ENCODE measurements at places on chromosomes 16 and 17.

GRCh38 chr17:8755590-8756255 is 2.6 kb downstream of the SPDYE4 start:
- DNase-seq = no peak

- no peak for DNase-seq
These were observed 5.5 kb downstream of the FLOT2 start for GRCh38 chr17:28892024-28892423.

- peak; percentile 93 for DNase-seq
These were observed at the start of gene XYLT1 for GRCh38 chr16:17470908-17471718. XYLT1 (minus strand) TSS chr16:17470960; CDS start chr16:17470796, 164 bp downstream.

- DNase-seq = no peak
These were observed 356.3 kb downstream of the HAPSTR1 start for GRCh38 chr16:9447699-9448098.

DNA sequence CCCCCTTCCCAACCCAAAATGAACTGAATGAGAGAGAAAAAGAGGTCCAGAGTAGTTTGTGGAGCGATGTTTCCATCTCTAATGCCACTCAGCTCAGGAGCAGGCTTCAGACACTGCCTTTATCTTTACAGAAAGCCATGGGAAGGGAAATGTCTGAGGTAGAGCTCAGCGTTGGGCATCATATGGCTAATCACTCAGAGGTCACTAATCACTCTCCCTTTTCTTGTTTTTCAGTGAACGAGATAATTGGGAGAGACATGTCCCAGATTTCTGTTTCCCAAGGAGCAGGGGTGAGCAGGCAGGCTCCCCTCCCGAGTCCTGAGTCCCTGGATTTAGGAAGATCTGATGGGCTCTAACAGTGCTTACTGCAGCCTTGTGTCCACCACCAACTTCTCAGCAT is 9.8 kb downstream of the ESRP2 start:
- DNase-seq = no peak

DNA sequence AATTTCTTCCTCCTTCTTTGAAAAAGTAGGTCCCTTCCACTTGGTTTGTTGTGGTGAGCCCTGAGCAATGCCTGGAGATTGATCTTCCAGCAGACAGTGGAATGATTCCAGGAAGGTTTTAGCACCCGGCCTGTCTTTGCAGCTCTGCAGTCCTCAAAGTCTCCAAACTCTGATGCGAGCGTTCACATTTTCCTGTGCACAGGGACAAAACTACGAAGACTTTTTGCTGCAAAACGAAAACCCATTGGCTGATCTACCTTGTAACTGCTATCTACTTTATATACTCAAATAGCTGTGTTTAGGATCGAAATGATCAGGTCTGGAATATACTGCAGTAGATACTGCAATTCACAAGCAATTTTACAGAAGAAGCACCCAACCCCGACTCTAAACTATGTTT is 21.7 kb downstream of the G6PC1 start:
- DNase-seq = no peak

DNA sequence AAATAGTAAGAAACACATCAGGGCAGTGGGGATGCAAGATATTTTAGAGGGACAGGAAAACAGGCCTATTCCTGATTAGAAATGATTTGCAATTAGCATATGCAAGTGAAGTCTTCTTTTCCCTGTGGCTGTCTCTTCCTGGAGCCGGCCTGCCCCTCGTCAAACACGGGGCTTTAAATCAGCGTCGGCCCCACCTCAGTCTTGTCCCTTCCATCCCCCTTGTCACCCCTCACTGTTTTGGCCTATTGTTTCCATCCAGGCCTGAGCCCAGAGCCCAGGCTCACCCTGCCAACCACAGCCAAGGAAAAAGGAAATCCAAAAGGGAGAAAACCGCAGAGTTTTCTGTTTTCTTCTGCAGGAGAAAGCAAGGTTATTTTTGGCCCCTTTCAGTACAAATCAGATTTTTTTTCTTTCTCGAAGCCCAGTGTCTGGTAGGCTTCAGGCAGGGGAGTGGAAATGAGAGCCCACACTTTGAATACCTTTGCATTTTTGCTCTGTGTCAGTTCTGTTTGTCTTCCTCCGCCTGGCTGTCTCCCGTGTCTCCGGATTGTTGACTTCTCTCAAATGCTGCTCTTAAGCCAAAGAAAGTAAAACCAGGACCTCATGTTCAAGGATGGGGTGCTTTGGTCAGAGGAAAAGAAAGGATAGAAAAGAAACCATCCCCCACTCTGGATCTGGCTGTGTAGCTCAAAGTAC is 399.9 kb upstream of the CDH11 start:
- DNase-seq = no peak

DNA sequence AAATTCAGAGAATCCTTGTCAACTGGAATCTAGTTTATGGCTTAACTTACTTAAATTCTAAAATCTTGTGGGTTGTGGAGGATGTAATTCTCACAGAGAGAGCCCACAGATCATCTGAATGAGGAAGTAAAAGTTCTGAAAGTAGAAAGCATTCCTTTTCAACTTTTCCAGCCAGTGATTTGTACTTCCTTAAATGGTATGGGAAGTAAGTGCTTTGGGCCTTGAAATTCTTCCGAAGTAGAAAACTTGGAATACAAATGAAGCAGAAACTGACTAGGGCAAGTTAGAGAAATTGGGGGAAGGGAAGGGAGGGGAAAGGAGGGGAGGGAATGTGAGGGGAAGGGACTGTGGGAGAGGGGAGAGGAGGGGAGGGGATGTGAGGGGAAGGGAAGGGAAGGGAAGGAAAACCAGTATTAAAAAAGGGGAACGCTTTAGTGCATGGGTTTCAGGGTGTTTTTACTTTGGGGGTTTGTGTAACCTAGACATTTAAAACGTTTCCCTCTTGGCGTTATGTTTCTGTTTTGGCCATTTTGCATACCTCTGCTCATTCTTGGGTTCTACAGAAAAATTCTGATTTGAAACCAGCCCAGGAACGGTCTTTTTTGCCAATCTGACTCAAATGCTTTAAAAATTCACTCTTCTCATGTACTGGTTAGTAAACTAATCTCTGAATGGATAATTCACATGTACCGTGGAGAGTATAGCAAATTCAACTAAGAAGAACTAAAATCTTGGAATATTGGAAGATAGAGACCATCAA is 15.5 kb upstream of the SNTB2 start:
- DNase-seq = no peak

DNA sequence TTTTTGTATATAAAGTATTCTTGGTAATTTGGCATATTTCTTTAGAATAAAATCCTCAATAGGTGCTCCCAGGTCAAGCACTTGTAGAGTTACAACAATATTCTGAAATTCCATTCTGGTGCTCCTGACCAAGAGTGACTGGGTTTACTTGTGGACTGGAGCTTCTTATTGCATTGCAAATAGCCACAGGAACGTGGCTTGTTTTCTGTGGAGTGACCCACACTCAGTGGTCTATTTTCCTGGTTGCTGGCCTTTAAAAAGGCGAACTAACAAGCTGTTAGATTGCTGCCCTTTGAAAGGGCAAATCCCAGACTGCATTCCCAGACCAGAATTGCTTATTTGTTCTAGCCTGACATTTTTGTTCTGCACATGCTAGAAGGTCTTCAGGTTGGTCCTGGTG is 658.8 kb upstream of the GOT2 start:
- no peak for DNase-seq

DNA sequence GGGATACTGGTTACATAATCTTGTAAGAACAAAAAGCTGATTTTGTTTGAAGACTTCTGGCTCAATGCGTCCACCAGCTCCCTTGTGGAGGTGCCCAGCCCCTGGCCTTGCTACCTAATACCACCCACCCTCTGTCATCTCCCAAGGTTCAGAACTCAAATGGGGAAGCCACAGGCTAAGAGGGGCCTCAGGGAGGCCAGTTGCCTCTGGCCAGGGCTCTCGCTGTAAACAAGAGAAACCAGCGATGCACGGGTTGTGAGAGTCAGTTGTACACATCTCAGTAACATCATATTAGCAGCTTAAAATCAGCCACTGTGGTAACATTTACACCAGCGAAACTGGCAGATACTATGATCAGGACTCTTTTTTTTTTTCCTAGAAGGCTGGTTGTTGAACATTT is 6.0 kb downstream of the TEKT5 start:
- no peak for DNase-seq

GRCh38 chr16:6947291-6947690 is 385.4 kb upstream of the RBFOX1 start:
- DNase-seq = no peak

DNA sequence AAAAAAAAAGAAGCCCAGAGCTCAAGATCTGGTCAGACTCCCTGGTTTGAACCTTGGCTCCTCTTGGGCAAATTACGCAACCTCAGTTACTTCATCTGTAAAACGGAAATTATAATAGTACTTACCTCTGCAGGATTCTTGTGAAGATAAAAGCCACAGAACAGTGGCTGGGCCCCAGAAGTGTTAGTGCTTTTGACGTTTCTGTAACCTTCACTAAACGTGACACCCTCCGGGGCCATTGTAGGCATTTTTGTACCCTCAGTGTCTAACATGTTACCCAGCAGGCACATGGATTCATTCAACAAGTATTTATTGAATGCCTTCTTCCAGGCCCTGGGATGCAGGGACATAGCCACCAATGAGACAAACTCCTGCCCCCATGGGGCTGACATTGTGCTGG is 58.0 kb downstream of the PITPNC1 start:
- DNase-seq = no peak

DNA sequence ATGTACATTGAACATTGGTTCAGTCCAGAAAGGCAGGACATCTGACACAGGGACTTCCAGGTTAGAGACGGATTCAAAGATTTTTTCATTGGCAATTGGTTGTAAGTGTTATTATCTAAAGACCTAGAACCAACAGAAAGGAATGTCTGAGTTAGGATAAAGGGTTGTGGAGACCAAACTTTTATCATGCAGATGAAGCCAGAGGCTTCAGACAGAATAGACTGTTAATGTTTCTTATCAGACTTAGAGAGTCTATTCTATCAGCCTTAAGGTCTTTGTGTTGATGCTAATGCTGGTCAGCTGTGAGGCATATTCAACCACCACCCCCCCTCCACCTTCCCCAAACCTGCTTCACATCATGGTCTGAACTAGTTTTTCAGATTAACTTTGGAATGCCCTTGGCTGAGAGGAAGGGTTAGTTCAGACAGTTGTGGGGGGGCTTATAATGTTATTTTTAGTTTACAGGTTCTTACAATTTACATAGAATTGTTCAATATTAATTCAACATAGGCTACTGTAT is 2.1 kb upstream of the ITGB3 start:
- no peak for DNase-seq

- no peak for DNase-seq
These were observed 29.2 kb downstream of the TRPV3 start for GRCh38 chr17:3528403-3528851.

- peak; percentile 84 for DNase-seq
These were observed 25.6 kb downstream of the TTLL6 start for GRCh38 chr17:48791128-48792032.

DNA sequence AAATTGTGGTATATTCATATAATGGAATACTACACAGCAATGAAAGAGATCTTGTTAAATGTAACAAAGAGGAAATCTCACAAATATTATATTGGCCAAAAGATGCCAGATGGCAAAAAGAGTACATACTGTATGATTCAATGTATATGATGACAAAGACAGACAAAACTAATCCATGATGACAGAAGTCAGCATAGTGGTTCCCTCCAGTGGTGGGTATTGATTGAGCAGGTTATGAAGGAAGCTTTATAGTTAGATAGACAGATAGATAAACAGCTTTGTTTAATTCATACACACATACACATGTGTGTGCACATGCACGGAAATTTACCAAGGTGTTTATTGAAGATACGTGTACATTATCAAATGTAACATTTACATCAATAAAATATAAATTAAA is 74.4 kb upstream of the SMIM36 start:
- DNase-seq = no peak

- peak; percentile 49 for DNase-seq
These were observed 30.1 kb downstream of the DNAH2 start for GRCh38 chr17:7747635-7748071.

GRCh38 chr17:50346313-50347116 is 589 bp downstream of the XYLT2 start:
- DNase-seq = no peak

- DNase-seq = no peak
These were observed 7.1 kb upstream of the RHBDL3 start for GRCh38 chr17:32258383-32259140.

DNA sequence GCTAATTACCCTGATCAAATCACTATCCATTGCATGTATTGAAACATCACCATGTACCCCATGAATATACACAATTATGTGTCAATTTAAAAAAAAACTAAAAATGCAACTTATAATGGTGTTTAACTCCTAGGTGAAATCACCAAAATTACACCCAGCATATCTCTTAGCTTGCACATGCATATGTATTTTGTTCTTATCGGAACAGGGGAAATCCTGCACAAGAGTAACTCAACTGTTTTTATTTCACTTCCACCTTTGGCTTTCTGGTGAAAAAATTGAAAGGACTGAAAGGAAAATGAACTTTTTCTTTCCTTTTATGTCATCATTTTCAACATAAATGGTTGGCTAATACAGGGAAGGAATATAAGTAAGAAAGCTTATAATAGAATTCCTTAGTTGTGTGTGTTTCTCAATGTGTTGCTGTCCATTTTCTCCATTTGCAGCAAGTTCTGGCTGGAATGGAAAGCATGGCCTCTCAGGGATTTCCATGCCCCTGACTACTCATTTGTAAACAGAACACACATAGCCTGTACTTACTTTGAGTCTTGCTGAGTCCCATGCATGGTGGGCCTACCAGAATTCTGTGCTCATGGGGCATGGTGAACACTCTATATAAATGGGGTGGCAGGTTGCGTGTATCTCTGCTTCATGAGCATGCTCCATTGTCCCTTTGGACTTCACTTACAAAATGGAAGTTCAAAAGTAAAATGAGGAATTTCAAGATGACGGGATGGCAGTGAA is 462.0 kb downstream of the HS3ST3B1 start:
- no peak for DNase-seq

GRCh38 chr16:2149630-2150417 is 1.4 kb downstream of the RAB26 start:
- peak; percentile 13 for DNase-seq

- DNase-seq = no peak
These were observed 88.9 kb downstream of the ASIC2 start for GRCh38 chr17:33204156-33204555.

DNA sequence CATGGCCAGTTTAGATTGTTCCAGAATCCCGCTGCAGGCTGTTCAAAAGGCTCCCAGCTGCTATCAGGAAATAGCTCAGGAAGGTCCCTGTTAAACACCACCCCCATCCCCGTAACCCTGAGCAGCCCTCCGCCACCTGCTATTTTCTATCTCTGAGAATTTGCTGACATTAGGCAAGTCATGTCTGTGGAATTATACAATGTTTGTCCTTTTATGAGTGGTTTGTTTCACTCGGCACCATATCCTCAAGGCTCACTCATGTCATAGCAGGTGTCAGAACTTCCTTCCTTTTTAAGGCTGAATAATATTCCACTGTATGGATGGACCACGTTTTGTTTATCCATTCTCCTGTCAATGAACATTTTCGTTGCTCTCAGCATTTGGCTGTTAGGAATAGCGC is 164.3 kb upstream of the FOXF1 start:
- no peak for DNase-seq

- no peak for DNase-seq
These were observed 961 bp upstream of the MAP3K3 start for GRCh38 chr17:63621229-63621683.

DNA sequence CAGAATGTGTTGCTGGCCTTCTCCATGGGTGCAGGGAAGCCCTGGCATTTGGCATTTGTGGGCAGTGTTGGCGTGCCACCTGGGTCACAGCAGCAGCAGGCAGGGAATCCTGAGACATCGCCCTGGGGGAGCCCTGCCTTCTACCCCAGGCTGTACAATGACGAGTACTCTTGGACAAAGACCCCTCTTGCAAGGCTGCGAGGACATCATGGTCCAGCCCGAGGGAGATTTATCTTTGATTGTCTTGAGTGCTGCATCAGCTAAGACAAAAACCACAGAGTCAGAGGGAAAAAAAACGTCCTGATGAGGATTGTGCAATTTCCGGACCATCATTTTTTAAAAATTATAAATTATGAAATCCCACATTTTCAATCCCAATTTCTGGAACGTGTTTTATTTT is 3.7 kb downstream of the CRISPLD2 start:
- DNase-seq = no peak
